ENCODE measurements at places on chromosomes 11 and 22. TPM values are rescaled to one million over a fixed set of nuclear protein-coding genes. Genes with fewer than 3 reads are reported as not detected.

Gene KIRREL3
- total RNA-seq: not detected

Gene HBB
- 591 TPM for total RNA-seq

Gene ACRV1
- not detected for total RNA-seq

Gene OR8K5
- not detected for total RNA-seq

DNA sequence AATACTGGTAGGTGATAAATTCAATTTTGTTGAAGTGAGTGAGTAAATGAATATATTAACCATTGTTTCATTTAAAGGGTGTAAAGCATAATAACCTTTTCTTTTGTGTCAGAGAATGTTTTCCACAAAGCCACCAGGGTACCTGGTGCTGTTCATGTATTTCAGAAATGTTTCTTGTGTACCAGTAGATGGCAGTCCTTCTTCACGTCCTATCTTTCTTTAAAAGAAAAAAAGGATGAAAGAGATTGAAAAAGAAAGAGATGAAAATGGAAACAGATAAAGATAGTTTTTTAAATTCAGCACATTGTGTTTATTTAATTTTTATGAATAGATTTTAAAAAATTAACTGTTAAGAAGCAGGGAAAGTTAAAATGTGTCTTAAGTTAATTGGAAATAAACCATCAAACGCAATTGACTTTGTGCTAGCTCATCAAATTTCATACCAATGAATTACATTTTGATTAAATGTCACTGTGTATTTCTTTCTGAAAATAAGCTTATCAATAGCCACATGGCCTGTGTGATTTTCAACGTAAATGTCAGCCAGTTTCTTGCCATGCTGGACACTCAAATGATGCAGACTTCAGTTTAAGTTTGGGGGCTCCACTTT is 65.5 kb upstream of the CHORDC1 start:
- H3K4me3 ChIP-seq: no peak overlapping the region
- no peak for DNase-seq
- no peaks in the 10 kb centered on the region for H3K27me3 ChIP-seq
- H3K4me1 ChIP-seq: no peaks in the 10 kb centered on the region
- H3K36me3 ChIP-seq: no peaks in the 10 kb centered on the region
- no peak overlapping the region for H3K27ac ChIP-seq

- DNase-seq: no peak
- no peak overlapping the region for H3K27ac ChIP-seq
- H3K27me3 ChIP-seq: no peaks in the 10 kb centered on the region
- no peak overlapping the region for H3K4me3 ChIP-seq
Measured at GRCh38 chr11:131609921-131610320, 239.5 kb downstream of the NTM start.

GRCh38 chr11:88119561-88119960 is 55.7 kb downstream of the RAB38 start:
- no peaks in the 10 kb centered on the region for H3K4me1 ChIP-seq
- no peak for DNase-seq
- H3K27ac ChIP-seq: no peak overlapping the region
- H3K27me3 ChIP-seq: no peaks in the 10 kb centered on the region

GRCh38 chr11:128667873-128668272 is 26.0 kb upstream of the FLI1 start:
- no peaks in the 10 kb centered on the region for H3K4me1 ChIP-seq
- no peak overlapping the region for H3K4me3 ChIP-seq
- H3K27ac ChIP-seq: no peak overlapping the region
- no peaks in the 10 kb centered on the region for H3K27me3 ChIP-seq
- no peaks in the 10 kb centered on the region for H3K36me3 ChIP-seq

DNA sequence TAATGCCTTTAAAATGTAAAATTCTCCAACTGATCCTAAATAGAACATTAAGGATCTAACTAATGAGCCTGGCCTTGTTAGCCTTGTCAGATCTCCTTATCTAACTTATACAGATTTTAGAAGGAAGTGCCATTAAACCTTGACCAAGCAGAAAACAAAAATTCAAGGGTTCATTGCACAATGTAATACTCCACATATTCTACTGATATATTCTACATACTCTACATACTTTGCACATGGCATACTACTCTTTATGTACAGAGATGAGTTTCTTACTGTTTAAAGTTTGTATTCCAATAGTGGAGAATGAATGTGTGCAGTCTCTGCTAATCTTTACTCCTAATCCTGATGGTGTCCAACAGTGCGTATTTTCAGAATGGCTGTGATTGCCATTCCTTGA is 297.2 kb downstream of the LUZP2 start:
- H3K27me3 ChIP-seq: no peaks in the 10 kb centered on the region
- no peak overlapping the region for H3K4me3 ChIP-seq
- no peak for DNase-seq
- H3K27ac ChIP-seq: no peak overlapping the region

- H3K27ac ChIP-seq: no peak overlapping the region
- no peaks in the 10 kb centered on the region for H3K27me3 ChIP-seq
- no peak for DNase-seq
- H3K4me3 ChIP-seq: no peak overlapping the region
Measured at GRCh38 chr11:69154938-69155301, 815 bp upstream of the SMIM38 start.

GRCh38 chr11:83454674-83455073 is 168.5 kb upstream of the CCDC90B start:
- H3K27me3 ChIP-seq: no peaks in the 10 kb centered on the region
- DNase-seq: no peak
- no peaks in the 10 kb centered on the region for H3K36me3 ChIP-seq
- H3K4me1 ChIP-seq: no peaks in the 10 kb centered on the region

DNA sequence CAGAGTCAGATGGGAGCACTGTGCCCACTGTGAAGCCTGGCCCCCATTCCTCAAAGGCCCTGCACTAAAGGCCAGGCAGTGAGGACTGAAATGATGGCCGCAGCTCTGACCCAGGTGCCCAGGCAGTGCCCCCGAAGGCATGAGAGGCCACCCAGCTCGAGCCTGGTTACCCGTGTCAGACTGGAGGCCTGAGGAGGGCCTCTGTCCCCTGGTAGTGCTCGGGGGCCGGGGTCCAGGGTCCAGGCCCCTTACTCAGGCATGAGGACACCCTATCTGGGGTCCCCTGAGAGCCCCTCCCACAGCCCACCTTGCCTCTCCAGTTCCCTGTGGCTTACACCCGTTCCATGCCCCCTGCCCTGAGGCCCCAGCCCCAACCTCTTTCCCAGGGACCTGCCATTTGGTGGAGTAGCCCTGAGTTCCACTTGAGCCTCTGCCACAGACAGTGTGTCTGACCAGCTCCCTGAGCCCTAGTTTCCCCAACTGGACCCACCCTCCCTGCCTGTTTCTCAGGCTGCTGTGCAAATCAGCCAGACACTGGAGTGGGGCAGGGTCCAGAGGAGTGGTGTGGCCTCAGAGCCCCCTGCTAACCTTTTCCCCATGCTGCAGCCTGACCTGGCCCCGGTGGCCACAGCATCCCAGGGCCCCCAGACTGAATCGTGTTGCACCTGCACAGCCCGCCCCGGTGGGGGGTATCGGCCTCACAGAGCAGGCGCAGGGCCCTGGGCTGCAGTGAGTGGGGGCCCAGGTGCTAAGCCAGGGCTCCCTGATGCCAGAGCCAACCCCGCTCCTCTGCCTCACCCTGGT is 10.8 kb upstream of the ANKRD13D start:
- DNase-seq: no peak
- peaks cover 66% of the 10 kb centered on the region for H3K4me1 ChIP-seq
- H3K27ac ChIP-seq: peak overlapping the region; percentile 92
- H3K4me3 ChIP-seq: no peak overlapping the region
- peaks cover 48% of the 10 kb centered on the region for H3K36me3 ChIP-seq

GRCh38 chr22:46707827-46708570 is 30.1 kb downstream of the CERK start:
- H3K27ac ChIP-seq: no peak overlapping the region
- no peaks in the 10 kb centered on the region for H3K4me1 ChIP-seq
- peaks cover 67% of the 10 kb centered on the region for H3K36me3 ChIP-seq
- no peaks in the 10 kb centered on the region for H3K27me3 ChIP-seq
- DNase-seq: no peak

DNA sequence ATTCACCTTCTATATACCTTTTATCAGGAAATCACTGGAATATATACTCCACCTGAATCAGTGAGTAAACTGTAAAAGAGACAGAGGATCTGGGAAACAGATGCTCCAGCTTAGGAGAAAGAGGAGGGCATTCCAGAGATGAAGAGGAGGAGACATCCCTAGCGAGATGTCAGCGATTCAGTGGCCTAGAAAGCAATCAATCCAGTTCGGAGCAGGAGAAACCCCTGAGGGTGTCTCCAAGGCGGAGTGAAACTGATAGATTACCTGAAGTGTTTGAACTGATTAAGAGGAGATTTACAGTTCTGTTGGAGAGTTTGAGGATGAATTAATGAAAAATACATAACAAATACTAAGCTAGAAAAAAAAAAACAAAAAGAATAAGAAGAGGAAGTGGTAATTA is 24.5 kb upstream of the TNRC6B start:
- H3K36me3 ChIP-seq: no peaks in the 10 kb centered on the region
- no peaks in the 10 kb centered on the region for H3K27me3 ChIP-seq
- peaks cover 11% of the 10 kb centered on the region for H3K4me1 ChIP-seq

GRCh38 chr11:10725114-10725906 is 25.7 kb upstream of the CTR9 start:
- H3K36me3 ChIP-seq: no peaks in the 10 kb centered on the region
- no peaks in the 10 kb centered on the region for H3K27me3 ChIP-seq
- no peak overlapping the region for H3K4me3 ChIP-seq
- H3K4me1 ChIP-seq: peaks cover 31% of the 10 kb centered on the region

DNA sequence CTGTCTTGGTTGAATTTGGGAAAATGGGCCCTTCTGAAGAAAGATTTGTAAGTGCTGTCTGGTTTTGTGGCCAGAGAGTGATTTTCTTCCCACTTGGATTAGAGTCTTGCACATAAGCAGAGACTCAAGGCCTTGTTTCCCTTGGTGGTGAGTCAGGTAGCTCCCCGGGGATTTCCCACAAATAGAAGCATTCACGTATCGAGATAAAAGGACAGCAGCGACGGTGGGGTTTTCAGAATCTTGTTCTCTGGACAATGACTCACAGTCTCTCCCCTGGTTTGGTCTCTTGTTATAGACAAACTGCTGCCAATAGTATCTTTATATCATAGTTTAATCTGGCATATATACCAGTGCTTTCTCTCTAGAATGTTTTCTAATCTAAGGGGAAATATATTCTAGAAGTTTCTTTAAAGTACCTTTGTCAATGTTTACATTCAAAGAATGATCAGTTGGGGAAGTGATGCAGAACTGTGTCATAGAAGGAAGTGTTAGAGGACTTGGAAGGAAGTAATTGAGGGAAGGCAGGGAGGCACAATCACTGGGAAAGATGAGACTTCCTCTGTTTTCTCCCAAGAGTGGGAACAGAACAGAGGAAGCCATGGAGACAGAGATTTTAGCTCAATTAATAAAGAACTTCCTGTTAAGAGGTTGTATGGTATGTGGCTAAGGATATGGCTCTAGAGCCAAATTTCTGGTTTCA is 18.1 kb downstream of the POLA2 start:
- H3K27ac ChIP-seq: no peak overlapping the region
- DNase-seq: no peak
- H3K27me3 ChIP-seq: no peaks in the 10 kb centered on the region

DNA sequence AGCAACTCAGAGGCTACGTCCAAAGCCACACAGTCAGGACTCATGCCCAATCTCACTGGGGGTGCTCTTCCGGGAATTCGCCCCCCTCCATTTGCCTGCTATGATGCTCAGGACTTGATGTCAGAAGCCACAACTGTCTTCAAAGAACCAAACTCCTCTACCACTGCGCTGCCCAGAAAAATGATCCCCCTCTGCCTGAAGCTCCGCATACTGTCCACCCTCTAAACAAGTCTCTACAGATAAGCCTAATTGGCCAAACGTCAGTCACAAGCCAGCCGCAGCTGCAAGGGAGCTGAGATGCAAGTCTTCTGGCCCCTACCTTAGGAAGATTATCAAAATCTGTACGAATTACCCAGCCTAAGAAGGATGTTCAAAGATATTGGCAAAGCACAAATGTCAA is 294.6 kb downstream of the BUD13 start:
- H3K4me1 ChIP-seq: no peaks in the 10 kb centered on the region
- H3K4me3 ChIP-seq: no peak overlapping the region
- no peaks in the 10 kb centered on the region for H3K36me3 ChIP-seq
- no peaks in the 10 kb centered on the region for H3K27me3 ChIP-seq

GRCh38 chr11:30762188-30762587 is 176.0 kb upstream of the MPPED2 start:
- H3K36me3 ChIP-seq: no peaks in the 10 kb centered on the region
- no peak overlapping the region for H3K4me3 ChIP-seq
- no peaks in the 10 kb centered on the region for H3K4me1 ChIP-seq
- H3K27ac ChIP-seq: no peak overlapping the region
- H3K27me3 ChIP-seq: no peaks in the 10 kb centered on the region

DNA sequence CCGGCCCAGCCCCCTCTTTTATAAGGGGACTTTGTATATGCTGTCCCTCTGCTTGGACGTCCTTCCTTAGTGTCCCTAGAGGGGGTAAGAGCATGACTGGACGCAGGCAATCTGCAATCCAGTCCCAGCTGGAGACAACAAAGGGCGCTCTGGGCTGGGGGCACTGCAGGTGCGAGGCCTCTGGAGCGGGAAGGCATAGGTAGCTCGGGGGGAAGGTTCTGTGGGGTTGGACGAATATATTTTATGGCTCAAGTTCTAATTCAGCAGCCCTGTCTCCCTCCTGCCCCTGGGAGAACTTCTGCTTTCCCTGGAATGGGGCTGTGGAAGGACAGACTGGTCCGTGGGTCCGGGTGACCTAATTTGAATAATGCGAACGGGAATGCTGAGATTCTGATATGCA is 40.0 kb downstream of the KCNJ4 start:
- no peaks in the 10 kb centered on the region for H3K27me3 ChIP-seq
- H3K4me1 ChIP-seq: peaks cover 12% of the 10 kb centered on the region
- H3K4me3 ChIP-seq: no peak overlapping the region
- H3K36me3 ChIP-seq: no peaks in the 10 kb centered on the region

DNA sequence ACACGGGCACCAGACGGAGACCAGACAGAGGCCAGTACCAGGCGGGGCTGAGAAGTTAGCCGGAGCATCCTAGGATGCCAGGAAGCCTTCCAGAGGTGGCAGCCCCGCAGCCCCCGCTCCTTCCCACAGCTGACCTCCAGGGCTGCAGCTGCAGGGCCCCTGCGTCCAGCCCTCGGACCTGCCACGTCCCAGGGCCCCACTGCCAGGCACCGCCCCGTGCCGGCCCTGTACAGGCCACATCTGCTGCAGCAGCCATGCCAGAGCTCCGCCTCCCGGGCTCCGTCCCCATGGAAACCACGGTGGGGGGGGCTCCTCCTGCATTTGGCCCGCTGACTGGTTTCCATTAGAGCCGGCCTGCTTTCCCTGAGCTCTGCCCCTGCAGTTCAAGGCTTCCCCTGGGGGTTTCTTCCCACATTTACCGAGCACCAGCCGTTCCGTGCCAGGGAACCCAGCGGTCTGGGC is 62.5 kb upstream of the PPARA start:
- peak overlapping the region; percentile 45 for H3K4me3 ChIP-seq
- H3K27me3 ChIP-seq: no peaks in the 10 kb centered on the region
- H3K4me1 ChIP-seq: peaks cover 100% of the 10 kb centered on the region

- no peaks in the 10 kb centered on the region for H3K27me3 ChIP-seq
- no peaks in the 10 kb centered on the region for H3K4me1 ChIP-seq
- H3K36me3 ChIP-seq: no peaks in the 10 kb centered on the region
- H3K27ac ChIP-seq: no peak overlapping the region
- no peak for DNase-seq
Measured at GRCh38 chr22:48070083-48070482, 1307.6 kb downstream of the TBC1D22A start.

- DNase-seq: no peak
- H3K4me3 ChIP-seq: no peak overlapping the region
- no peaks in the 10 kb centered on the region for H3K27me3 ChIP-seq
- no peaks in the 10 kb centered on the region for H3K36me3 ChIP-seq
- peaks cover 8% of the 10 kb centered on the region for H3K4me1 ChIP-seq
- H3K27ac ChIP-seq: no peak overlapping the region
Measured at GRCh38 chr11:130437848-130438247, 9.4 kb upstream of the ADAMTS8 start.

GRCh38 chr11:9571071-9571762 is 2.3 kb upstream of the WEE1 start:
- H3K36me3 ChIP-seq: no peaks in the 10 kb centered on the region
- H3K27ac ChIP-seq: peak overlapping the region; percentile 99
- H3K4me1 ChIP-seq: peaks cover 71% of the 10 kb centered on the region
- H3K27me3 ChIP-seq: no peaks in the 10 kb centered on the region
